ENCODE measurements at places on chromosomes 16 and 17. TPM values are rescaled to one million over a fixed set of nuclear protein-coding genes. Genes with fewer than 3 reads are reported as not detected.

GRCh38 chr17:50338645-50339044, 7.3 kb upstream of the XYLT2 start:
- no peak for DNase-seq

The SDR42E1 gene
- 5.8 TPM for total RNA-seq

GRCh38 chr16:58299757-58300349, 5.0 kb upstream of the PRSS54 start:
- DNase-seq: peak; percentile 42

DNA sequence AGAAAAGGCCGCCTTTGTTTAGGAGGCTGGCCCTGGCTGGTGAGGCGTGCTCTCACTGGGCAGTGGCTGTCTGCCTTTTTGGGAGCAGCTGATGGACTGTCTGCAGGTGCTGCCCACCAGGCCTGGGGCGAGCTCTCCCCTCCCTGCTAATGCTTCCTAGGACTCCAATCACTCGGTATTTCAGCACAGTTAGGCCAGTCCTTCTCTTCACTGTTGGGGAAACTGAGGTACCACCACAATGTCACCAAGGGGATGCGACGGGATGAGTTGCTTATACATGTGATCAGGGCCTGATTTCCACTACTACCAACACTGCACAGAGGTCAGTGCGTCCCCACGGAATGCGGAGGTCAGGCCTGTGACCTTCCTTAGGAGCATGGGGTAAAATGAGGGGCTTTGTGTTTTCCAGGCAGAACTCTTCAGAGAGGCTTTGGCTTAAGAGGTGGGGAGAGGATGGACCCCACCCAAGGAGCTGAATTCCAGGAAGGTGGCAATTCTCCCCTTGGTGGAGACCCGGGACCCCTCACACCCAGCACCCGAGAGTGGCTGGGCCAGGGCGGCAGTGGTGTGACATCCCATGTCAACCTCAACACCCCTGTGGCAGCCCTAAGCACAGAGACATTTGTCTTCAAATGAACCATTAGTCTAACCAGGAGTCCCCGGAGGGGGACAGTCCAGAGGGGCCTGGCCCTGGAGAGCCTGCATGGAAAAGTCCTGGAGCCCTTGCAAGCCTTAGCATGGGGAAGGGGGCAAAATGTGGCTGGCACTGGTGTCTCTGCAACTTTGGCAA, 86.4 kb downstream of the N4BP1 start:
- DNase-seq: no peak

- DNase-seq: peak; percentile 61
Observed at GRCh38 chr17:59521465-59522126, 43.8 kb upstream of the DHX40 start.

DNA sequence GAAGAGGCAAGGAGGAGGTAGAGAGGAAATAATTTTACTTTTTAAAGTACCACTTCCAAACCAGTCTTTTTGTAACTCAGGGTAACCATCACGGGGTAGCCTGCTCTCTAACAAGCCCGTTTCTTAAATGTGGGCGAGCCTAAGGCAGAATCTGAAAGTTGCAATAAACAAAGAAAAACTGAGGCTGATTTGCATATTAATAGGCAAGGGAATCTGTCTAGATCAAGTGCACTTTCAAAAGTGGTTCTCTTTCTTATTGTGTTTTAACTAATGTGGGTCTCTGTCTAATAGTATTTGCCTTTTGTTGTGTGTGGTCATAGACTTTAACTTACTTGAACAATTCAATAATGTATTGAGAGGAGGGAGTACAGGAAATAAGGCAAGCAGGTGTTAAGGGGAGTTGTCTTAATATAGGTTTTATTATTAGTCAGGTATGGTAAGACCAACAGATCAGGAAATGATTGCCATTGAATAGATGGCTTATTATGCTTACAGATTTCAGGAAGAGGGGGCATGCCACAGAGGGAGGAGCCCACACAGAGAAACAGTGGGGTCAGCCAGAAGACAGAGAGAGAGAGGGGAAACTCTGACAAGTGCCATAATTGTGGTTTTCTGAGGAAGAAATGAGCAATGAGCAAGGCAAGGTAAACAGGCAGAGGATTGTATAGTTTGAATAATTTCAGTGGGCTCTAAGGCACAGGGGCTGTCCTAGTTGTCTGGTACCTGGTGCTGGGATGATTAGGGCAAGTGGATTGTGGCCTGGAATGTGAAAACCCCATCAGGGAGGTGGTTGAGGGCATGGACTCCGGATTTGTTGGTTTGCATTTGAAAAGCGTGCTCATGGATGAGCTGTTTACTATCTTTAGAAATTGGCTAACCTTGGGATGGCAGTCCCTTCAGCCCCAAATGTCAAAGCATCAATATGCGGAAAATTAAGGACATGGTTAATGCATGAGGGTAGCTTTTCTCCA, 237.2 kb downstream of the TOX3 start:
- DNase-seq: no peak

DNA sequence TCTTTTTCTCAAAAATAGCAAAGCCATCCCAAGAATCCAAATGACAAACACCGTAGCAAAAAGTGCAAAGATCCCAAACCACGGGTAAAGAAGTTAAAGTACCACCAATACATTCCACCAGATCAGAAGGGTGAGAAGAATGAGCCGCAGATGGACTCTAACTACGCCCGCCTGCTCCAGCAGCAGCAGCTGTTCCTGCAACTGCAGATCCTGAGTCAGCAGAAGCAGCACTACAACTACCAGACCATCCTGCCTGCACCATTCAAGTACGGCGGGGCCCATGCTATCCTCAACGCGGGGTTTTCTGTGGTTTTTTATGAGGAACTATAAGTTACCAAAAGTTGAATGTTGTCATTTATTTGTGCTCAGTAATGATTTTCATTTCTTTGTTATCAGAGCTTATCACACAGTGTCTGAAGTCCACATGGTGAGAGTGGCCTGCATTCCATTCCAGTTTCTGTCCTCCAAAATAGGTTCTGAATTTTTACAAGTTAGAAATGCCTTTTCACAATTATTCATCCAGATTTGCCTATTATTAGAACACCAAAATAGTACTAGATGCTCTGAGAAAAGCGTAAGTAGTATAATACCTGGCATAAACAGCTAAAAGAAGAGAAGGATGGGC, 169.2 kb downstream of the MRTFB start:
- no peak for DNase-seq

DNA sequence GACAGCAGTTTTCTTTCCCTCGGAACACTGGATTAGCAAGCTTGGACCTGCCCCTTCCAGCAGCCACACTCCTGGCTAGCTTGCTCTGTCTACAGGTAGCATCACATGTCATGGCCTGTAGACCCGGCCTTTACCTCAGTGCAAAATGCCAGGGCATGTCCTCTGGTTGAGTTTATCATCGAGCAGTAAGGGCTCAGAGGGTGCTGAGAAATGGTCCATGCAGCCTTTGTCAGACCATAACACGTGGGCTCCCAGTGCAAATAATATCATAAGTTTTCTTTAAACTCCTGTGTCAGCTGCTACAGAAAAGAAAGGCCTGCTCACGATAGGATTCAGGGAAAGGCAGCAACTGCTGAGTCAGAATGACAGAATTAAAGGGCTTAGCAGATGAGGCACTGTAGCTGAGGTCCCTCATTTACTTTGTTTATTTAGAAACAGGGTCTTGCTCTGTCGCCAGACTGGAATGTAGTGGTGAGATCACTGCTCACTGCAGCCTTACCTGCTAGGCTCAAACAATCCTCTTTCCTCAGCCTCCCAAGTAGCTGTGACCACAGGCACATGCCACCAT, 8.0 kb upstream of the GNA13 start:
- no peak for DNase-seq

- DNase-seq: peak; percentile 71
Observed at GRCh38 chr16:68289621-68290329, 21.0 kb downstream of the SLC7A6OS start.

The TNFSF13 gene
- total RNA-seq: 2.0 TPM

DNA sequence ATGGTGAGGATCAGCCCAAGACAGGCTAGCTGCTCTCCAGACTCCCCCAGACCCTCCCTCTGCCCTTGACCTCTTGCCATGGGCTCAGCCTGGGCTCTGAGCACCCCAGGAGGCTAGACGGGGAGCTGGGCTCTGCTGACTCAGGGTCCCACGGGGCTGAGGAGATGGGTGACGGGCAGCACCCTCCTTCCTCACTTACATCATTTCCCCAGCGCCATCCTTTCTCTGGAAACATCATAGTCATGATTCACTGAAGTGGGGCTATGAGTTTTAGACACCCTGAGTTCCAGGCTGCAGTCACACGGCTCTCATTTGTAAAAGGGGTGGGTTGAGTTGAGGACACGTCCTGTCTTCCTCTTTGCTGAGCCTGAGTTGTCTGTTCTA, 3.0 kb upstream of the ITGAX start:
- peak; percentile 48 for DNase-seq

GRCh38 chr16:17776888-17777287, 306.1 kb upstream of the XYLT1 start:
- DNase-seq: no peak

GRCh38 chr17:81294512-81295030, 536 bp downstream of the SLC38A10 start:
- DNase-seq: peak; percentile 28

The PPY gene
- not detected for total RNA-seq
